Small intestine (tissue), 16 donors: ENCODE measurements at places on chromosomes 16 and 17.

- DNase-seq = peak; percentile 65
Observed at GRCh38 chr17:65559804-65560627, 1.4 kb downstream of the AXIN2 start.

DNA sequence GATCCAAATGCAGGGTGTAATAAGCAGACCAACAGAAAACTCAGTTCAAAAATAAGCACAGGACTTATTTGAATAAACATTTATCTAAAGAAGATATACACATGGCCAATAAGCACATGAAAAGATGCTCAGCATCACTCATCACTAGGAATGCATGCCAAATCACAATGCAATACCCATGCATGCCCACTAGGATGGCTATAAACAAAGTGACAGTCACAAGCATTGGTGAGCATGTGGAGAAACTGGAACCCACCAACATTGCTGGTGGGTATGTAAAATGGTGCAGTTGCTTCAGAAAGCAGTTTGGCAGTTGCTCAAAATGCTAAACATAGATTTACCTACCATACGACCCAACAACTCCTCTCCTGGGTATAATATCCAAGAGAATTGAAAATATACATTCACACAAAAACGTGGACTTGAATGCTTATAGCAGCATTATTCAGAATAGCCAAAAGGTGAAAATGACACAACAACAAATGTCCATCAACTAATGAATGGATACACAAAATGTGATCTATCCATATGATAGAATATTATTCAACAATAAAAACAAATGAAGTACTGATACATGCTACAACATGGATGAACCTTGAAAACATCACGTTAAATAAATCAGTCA is 20.1 kb downstream of the UBE2O start:
- no peak for DNase-seq

DNA sequence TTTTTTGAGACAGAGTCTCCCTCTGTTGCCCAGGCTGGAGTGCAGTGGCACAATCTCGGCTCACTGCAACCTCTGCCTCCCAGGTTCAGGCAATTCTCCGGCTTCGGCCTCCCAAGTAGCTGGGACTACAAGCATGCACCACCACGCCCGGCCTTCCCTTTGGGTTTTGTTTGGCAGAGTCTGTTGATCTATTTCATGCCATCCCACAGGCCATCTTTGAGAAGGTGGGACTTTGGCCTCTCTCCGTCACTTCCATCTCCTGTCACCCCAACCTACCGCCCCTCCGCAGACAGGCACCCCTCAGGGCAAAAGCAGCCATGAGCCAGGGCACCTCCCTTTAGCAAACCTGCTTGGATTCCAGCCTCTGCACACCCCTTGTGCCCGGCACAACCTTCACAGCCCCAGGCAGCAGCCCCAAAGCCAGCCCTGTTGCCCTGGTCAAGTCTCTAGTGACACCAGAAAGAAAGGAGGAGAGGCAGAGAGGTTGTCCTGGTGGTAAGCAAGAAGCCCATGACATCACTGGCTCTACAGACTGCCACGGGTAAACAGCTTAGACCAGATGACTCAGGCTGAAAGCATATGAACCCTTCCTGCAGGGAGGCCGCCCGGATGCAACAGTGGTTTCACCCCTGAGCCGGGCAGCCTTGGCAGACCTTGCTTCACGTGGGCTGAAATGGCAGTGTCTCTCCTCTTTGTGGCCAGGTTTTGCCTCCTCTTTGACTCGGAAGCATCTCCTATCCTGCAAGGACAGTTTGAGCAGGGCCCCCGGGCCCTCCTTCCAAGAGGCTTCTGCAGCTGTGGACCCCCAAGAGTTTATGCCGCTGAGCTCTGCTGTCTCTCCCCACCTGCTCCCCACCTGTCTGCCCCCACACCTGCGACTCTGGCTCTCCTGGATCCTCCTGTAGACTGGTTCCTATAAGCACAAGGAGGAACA is 8.1 kb upstream of the TIMP2 start:
- DNase-seq = no peak

GRCh38 chr17:6683081-6683684 is 30.0 kb downstream of the SLC13A5 start:
- DNase-seq = no peak

DNA sequence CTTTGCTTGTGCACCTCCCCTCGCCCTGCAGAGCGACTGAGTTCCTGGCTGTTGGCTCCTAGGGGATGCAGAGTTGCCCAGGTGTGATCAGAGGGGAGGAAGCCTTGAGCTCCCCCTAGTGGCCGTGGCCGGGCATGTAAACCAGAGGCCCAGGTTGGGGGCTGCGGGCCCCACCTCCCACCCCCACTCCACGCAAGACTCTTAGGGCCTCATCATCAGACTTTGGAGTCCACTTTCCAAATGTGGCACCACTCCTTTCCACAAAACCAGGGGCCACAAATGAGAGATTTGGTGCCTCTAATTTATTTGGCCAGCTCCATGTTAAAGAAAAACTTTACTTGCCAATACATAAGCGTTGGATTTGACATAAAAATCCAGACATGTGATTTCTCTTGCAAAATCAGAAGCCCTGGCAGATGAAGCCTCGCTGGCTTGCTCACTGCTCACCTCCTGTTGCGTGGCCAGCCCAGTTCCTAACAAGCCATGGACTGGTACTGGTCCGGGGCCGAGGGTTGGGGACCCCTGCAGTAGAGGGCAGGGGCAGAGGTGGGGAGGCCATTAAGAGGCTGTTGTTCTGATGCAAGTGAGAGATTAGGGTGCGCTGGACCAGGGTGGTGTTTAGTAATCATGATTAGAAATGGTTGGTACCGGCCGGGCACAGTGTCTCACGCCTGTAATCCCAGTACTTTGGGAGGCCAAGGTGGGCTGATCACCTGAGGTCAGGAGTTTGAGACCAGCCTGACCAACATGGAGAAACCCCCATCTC is 28.7 kb upstream of the GAS7 start:
- DNase-seq = peak; percentile 3

DNA sequence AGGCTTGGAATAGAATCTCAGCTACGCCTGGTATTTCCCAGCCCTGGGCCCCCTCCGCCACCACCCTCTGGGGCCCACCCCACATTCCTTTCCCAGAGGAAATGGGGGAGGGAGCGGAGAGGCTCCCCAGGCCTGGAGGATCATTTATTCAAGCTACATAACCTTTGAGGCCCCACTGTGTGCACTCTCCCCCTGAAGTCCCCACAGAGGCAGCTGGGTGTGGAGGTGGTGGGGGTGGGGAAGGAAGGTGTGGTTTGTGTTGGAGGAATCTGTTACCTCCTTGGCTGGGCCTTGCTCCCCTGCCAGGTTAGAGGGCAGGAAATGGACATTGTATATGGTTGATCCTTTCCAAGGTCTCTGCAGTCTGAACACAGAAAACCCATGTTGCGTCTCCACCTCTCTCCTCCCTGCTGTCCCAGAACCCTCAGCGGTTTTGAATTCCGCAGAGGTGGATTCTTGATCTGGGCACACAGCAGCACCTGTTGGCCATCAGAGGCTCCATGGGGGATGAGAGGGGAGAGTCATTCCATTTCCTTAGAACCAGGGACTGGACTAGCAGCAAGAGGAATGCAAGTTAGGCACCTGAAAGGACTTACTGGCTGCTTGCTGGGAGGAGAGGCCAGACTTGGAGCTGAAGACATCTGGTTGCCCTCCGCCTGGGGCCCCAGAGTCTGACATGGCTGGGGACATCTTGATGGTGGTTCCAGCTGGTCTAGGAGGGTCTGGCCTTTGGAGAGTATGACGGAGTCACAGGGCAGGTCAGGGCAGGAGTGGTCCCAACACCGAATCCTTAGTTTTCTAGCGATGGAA is 23.0 kb downstream of the ARHGAP23 start:
- DNase-seq = no peak

DNA sequence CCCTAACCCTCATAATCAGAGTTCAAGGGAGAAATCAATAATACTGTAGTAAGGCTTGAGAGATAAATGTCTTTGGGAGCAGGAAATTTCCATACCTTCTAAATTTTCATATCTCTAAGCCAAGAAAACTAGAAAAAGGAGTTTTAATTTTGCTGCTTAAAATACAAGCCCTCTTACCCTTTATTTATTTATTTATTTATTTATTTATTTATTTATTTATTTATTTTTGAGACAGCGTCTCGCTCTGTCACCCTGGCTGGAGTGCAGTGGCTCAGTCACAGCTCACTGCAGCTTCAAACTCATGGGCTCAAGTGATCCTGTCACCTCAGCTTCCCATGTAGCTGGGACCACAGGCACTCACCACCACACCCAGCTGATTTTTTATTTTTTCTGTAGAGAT is 69.0 kb upstream of the GNAO1 start:
- DNase-seq = no peak

- DNase-seq = peak; percentile 91
Observed at GRCh38 chr17:44533533-44534246, 23.6 kb upstream of the FZD2 start.

GRCh38 chr16:48525201-48526057 is 84.6 kb downstream of the N4BP1 start:
- DNase-seq = no peak

GRCh38 chr16:65285128-65286048 is 163.5 kb upstream of the CDH11 start:
- no peak for DNase-seq

- DNase-seq = no peak
Observed at GRCh38 chr17:67139784-67140665, 95.7 kb downstream of the CACNG1 start.

- no peak for DNase-seq
Observed at GRCh38 chr16:734981-735881, 5.6 kb downstream of the CIAO3 start.

GRCh38 chr17:44198721-44199552 is 747 bp downstream of the ATXN7L3 start:
- peak; percentile 60 for DNase-seq

DNA sequence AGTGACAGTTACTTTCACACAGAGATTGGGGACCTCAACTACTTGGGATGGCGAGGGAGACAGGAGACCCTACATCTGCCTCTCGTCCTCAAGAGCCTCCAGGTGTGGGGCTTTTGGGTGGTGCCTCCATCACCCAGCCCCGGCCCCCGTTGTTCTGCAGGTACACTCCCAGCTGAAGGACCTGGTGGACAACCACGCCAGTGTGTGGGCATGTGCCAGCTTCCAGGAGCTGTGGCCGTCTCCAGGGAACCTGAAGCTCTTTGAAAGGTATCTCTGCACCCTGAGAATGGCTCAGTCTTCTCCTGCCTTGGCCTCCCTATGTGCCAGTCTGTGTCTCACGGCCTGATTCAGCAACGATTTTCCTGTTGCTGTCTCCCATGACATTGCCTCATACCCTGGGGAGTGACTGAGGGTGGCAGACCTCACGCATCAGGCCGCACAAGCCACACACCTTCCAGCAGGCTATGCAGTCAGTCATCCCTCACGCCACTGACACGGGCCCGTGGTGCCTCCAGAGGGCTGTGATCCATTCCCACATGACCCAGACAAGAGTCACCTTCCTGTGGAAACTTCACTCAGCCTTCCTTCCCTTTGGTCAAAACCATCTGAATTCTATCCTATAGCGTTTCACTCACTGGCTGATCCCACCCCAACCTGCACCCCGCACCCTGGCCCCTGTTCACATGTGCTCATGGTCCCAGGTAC is 3.7 kb downstream of the CCNF start:
- no peak for DNase-seq

DNA sequence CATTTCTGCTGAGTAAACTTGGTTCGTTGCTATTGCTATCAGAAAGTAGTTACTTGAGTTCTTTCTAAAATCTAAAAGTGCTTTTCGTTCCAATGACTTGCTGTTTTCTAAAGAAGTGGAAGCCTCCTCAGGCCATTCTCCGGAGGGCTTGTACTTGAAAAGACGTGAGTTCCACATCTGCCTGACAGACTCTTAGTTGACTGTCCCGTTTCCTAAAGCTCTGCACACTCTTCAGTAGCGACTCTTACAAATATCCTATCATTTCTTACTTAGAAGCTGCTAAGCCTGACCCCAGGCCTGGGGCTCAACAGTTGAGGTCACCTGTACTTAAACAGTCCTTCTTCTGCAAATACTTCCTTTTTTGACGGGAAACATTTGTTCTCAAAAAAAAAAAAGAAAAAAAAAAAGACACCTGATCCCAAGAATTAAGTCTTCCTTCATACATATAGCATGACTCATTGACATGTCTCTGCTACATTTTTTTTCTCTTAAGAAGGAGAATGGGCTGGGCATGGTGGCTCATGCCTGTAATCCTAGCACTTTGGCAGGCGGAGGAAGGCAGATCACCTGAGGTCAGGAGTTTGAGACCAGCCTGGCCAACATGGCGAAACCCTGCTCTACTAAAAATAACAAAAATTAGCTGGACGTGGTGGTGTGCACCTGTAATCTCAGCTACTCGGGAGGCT is 61.5 kb downstream of the DHRS7C start:
- no peak for DNase-seq

GRCh38 chr16:61858988-61859387 is 177.2 kb downstream of the CDH8 start:
- DNase-seq = no peak

GRCh38 chr16:82630219-82630618 is 3.5 kb downstream of the CDH13 start:
- DNase-seq = no peak

- DNase-seq = peak; percentile 61
Observed at GRCh38 chr17:17778308-17779014, 58.3 kb downstream of the SREBF1 start.

GRCh38 chr17:49821466-49821865 is 26.4 kb downstream of the TAC4 start:
- no peak for DNase-seq

- no peak for DNase-seq
Observed at GRCh38 chr16:85072947-85073346, 39.3 kb downstream of the CIBAR2 start.
